ENCODE measurements at places on chromosomes 5 and 9.

- no peak for DNase-seq
These were observed 35.2 kb downstream of the MARCHF11 start for GRCh38 chr5:16144416-16144815.

- DNase-seq, result no peak
These were observed 27.5 kb downstream of the SREK1 start for GRCh38 chr5:66171349-66172344.

GRCh38 chr5:81007637-81008027, 47.5 kb downstream of the RASGRF2 start:
- DNase-seq, result no peak

- DNase-seq, result no peak
These were observed 358.2 kb upstream of the PTGER4 start for GRCh38 chr5:40321514-40321913.

- DNase-seq, result no peak
These were observed 225.3 kb downstream of the AGTPBP1 start for GRCh38 chr9:85516455-85516854.

GRCh38 chr5:15386122-15386521, 113.9 kb upstream of the FBXL7 start:
- DNase-seq, result no peak

DNA sequence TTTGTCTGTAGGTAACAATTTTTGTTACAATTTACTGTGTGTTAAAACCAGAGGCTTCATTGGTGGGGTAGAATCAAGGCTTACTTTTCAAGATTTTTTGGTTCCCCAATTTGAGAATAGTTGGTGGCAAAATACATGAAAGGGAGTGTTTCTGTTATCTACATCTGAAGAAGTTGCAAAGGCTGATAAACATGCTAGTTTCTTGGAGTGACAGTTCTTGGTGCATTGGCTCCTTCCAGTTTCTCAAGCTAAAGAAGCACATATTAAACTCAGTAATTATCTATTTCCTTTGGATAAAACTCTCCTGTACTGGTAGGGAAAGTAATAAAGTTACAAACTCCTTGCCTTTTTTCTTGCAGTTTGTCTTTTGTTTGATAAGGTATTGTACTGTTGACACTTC, 5.9 kb downstream of the MACIR start:
- DNase-seq, result no peak

- DNase-seq, result no peak
These were observed 172.1 kb downstream of the RGS3 start for GRCh38 chr9:113635586-113635985.

DNA sequence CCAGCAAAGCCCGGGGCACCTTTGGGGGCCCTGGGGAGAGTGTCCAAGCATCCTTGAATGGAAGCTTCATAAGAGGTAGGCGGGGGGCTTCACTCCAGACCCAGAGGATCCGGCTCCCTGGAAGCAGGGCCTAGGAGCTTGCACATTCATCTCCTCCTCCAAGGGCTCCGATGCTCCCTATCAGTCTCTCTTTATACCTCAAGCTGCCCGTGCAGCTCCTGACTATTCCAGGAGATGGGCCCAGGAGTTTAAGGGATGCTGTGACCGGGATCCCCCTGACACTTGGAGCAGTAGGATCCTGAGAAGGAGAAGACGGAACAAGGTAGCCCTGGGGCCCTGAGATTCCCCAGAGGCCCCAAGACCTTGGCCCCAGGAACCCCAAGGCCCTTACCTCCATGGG, 25.9 kb downstream of the CSF1R start:
- no peak for DNase-seq

GRCh38 chr9:130452835-130453234, 8.1 kb downstream of the ASS1 start:
- no peak for DNase-seq

DNA sequence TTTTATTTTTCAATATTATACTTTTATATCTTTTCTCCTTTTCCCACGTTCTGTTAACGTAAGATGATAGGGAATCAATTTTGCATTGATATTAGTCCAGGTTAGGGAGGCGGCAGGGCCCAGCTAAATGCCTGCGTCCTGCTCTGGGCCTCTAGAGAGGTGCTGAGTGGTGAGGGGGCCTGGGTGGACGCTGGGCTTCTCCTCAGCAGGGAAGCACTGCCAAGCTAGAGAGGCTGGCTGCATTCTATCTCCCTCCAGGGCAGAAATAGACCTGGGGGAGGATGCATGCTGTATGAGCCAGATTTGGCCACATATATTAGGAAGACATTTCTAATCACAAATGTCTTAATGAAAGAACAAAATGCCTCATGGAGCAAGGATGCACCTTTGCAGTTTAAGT, 43.6 kb upstream of the NKX2-5 start:
- no peak for DNase-seq

- no peak for DNase-seq
These were observed 36.0 kb downstream of the NDUFS6 start for GRCh38 chr5:1836891-1837880.

- no peak for DNase-seq
These were observed 7.3 kb upstream of the RXRA start for GRCh38 chr9:134318941-134319305.

All from NCI-H2107 (cell line).